ENCODE measurements at places on chromosomes 2 and 18.

DNA sequence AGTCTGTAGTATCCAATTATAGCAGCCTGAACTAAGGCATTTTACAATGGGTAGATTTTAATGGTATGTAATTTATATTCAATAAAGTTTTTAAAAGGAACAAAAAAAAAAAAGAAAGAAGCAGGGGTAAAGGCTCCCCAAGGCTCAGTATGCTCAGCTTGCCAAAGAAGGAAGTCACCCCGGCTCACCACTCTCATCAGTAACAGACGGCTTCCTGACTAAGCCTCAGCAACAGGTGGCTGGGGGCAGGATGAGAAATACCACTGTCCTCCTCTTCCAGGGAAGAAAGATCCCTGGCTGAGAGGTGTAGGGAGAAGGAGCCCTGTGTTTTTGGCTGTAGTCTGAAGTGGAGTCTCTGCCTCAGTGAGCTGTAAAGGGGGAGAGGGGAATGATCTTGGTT, 121.2 kb downstream of the ARHGEF4 start:
- DNase-seq: no peak

DNA sequence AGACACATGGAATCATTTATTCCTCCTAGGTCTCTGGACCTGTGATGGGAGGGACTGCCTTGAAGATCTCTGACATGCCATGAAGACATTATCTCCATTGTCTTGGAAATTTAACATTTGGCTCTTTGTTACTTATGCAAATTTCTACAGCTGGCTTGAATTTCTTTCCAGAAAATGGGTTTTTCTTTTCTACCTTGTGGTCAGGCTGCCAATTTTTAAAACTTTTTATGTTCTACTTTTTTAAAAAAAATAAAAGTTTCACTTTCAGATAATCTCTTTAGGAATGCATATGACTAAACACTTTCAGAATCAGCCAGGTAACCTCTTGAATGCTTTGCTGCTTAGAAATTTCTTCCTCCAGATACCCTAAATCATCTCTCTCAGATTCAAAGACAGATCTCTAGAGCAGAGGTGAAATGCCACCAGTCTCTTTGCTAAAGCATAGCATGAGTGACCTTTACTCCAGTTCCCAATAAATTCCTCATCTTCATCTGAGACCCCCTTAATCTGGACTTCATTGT, 209.6 kb downstream of the RPRM start:
- no peak for DNase-seq

- DNase-seq: no peak
Observed at GRCh38 chr2:134674687-134675086, 44.1 kb downstream of the TMEM163 start.

- no peak for DNase-seq
Observed at GRCh38 chr18:58590254-58590653, 38.6 kb downstream of the ALPK2 start.

- no peak for DNase-seq
Observed at GRCh38 chr2:151861174-151861573, 33.0 kb upstream of the ARL5A start.

- no peak for DNase-seq
Observed at GRCh38 chr18:74734013-74734444, 136.4 kb downstream of the ZNF407 start.

GRCh38 chr18:42915299-42915698, 200.2 kb downstream of the RIT2 start:
- DNase-seq: no peak

- DNase-seq: no peak
Observed at GRCh38 chr2:220182790-220183189, 555.4 kb downstream of the SLC4A3 start.

- DNase-seq: no peak
Observed at GRCh38 chr2:122445003-122445402, 689.6 kb downstream of the TSN start.

DNA sequence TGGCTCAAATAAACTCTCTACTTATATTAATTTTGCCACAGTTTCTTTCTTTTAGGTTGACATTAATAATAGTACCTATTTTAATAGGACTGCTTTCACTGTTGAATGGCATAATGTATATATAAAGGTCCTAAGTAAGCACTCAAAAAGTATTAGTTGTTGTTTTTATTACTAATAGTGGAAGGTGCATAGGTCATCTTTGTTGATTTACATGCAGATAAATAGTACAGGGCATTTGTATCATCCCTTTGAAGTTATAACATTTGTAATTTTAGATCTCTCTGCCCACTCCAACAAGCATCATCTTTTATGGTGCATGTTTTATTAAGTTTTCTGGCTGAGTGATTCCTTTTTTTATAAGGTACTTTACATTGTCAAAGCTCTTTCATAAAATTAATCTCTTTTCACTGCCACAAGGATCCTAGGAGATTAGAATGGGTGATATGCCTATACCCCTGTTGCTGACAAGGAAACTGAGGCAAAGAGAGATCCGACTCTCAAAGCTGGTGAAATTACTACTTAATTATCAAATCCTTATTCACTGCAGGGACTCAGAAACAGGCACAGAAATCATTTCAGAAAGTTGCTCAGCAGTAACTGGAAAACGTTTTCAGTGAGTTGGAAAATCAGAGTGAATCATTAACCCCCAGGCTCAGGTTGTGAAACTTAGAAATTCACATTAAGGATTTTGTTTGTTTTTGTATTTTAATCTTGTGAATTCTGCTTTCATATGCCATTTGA, 299.6 kb downstream of the AGPS start:
- no peak for DNase-seq

DNA sequence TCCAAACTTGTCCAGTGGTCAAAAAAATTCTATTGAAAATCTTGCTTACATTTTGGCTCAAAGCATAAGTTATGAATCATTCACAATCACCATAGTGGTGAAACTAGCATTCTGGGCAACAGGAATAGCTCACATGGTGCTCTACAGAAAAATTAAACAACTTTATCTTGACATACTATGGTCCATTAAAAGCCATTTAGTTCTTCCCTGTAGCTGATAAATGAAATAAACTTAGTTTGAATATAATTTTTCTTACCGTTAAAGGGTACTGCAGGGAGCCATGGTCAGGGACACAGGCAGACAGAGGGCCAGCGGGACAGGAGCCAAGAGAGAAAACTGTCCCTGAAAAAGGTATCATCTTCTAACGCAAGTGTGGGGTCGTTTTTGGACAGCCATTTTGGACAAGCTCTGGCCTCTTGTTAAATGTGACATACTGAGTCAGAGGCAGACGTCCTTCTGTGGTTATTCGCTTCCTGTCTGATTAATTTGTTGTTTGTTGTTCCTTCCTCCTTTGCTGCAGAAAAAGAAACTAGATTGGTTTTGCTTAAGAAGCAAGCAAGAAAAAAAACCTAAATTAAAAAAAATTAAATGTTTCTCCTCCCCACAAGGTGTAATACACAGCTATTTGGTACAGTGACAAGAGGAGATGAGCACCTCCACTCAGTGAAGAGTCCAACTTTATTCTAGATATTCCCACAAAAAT, at the start of gene WIPF1:
WIPF1 (minus strand) TSS at position 460 of the 703 bp plus-strand sequence. CDS start 12,231 bp downstream, outside the sequence.
- peak; percentile 27 for DNase-seq

- DNase-seq: no peak
Observed at GRCh38 chr2:238745997-238746396, 101.9 kb upstream of the TWIST2 start.

- no peak for DNase-seq
Observed at GRCh38 chr2:127217470-127218325, 2.4 kb downstream of the CYP27C1 start.

DNA sequence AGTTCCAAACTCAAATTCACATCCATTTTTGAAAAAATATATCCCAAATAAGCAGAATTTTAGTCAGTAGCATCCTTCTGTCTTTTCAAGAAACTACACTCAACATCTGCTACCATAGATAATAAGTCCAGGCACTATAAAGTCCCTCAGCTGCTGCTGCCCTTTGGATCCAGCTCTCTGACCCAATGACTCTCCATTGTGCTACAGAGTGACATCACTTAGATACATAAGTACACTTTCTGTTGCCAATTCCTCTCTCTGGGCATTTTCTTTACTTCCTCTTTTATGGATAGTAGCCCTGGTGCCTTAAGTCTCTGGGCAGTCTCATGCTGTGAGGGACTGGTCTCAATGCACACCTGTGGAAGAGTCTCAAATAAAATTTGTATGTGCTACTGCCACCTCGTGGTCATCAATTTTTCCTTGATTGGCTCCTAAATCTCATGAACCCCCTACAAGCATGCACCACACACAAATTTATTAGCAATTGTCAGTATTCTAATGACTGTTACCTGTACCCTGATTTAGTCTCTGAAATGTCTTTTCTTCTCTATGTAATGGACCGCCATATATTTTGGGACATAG, 219.2 kb downstream of the LRP1B start:
- DNase-seq: no peak

- no peak for DNase-seq
Observed at GRCh38 chr2:33318456-33318855, 158.0 kb upstream of the RASGRP3 start.

DNA sequence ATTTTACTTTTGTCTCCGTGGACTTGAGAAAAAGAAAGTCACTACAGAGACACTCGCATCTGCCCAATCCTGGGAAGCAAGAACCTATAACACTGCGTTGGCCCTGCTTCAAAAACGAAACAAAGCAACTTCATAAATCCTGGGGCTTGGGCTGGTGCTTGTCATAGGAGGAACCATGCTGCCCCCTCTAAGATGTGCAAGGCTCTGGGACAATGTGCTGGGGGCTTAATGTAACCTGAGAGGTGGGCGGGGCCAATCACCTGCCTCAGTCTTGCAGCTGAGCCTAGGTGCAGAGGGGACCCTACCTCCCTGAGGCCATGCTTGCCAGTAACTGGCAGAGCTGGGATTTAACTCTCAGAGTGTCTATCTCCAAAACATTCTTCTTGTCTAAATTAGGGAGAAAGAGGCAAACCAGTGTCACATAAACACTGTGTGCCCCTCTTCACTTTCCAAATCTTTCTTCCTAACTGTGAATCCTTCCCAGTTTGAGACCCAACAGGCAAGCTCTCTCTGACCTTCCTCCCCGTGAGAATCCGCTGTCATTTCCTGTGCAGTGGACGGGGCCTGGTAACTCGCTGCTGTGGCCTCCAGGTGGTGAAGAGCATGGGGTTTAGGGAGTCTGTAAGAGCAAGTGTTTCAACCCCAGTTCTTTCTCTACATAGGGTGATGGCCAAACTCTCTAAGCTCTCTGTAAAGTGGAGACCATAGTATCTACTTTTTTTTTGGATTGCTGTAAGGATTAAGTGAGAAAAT, 115.1 kb downstream of the ACKR3 start:
- DNase-seq: no peak

- no peak for DNase-seq
Observed at GRCh38 chr2:105617631-105618350, 126.9 kb upstream of the NCK2 start.

DNA sequence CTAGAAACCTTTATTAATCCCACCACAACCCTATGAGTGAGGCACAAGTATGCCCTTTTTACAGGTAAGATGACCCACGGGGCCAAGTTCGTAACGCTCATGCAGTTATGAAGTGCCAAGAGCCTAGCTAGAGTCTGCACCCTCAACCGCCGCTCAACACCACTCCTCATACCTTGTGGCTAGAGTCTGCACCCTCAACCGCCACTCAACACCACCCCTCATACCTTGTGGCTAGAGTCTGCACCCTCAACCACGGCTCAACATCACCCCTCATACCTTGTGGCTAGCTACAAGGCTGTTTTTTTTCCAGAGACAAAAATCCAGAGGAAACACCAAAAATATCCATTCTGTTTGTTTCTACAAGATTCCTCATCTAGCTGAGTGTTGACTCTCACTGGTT, 4.6 kb downstream of the TXNL4A start:
- no peak for DNase-seq

GRCh38 chr2:54122171-54122935, 6.9 kb downstream of the ACYP2 start:
- no peak for DNase-seq

GRCh38 chr2:41914936-41915335, 132.9 kb upstream of the PKDCC start:
- DNase-seq: no peak

GRCh38 chr2:33529771-33530481, 53.5 kb downstream of the RASGRP3 start:
- no peak for DNase-seq

DNA sequence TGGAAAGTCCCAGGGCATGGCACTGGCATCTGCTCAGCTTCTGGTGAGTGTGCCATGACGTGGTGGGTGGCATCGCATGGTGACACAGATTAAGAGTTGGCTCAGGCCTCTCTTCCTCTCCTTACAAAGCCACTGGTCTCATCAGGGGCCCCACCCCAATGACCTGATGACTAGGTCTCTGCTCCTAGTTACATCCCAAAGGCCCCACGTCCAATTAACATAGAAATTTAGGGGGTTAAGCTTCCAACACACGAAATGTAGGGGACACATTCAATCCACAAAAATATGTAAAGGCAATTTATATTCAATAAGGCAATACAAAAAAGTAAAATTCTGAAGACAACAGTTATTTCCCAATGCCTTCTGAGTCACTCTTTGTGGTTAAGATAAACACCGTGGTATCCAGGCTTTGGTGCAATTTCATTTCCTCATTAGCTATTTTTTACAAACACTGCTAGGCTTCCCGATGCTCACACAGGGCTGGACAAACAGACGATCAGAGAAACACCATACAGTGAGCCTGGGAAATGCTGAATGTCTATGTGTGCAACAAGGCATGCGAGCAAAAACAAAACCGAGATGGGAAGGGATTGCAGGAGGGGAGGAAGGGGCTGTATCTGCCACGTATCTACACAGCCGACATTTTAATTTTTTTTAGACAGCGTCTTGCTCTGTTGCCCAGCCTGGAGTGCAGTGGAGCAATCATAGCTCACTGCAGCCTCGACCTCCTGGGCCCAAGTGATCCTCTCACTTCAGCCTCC, 67.2 kb downstream of the MBP start:
- no peak for DNase-seq

GRCh38 chr18:57497372-57498294, 62.5 kb downstream of the ONECUT2 start:
- no peak for DNase-seq

- DNase-seq: no peak
Observed at GRCh38 chr2:157792335-157793052, 83.6 kb downstream of the ACVR1 start.

- no peak for DNase-seq
Observed at GRCh38 chr2:47560107-47560819, 157.3 kb downstream of the MSH2 start.

DNA sequence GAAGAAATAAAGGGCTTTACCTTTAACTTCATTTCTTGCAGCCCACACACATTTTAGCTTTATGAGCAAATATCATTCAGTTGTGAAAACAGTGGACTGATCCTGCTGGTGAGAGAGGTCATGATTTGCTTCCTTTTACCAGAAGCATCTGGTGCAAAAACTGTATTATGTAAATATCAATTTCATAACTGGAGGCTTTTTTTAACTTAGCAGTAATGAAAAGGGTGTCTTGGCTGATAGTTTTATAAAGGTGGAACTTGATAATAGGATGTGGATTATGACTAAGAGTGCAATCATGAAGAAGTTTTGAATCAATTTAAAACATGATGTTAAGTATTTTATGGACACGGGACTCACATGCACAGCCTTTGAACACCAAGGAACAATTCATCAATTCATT, 304.4 kb downstream of the GULP1 start:
- no peak for DNase-seq
